Stimulated activated CD8-positive, alpha-beta memory T cell treated with anti-CD3 and anti-CD28 coated beads, Interleukin-4, amount 100 ng/mL, for 4 hours (primary cell): ENCODE measurements at places on chromosomes 7 and 10.

GRCh38 chr7:69078997-69079769, 519.1 kb upstream of the AUTS2 start:
- no peak for DNase-seq

DNA sequence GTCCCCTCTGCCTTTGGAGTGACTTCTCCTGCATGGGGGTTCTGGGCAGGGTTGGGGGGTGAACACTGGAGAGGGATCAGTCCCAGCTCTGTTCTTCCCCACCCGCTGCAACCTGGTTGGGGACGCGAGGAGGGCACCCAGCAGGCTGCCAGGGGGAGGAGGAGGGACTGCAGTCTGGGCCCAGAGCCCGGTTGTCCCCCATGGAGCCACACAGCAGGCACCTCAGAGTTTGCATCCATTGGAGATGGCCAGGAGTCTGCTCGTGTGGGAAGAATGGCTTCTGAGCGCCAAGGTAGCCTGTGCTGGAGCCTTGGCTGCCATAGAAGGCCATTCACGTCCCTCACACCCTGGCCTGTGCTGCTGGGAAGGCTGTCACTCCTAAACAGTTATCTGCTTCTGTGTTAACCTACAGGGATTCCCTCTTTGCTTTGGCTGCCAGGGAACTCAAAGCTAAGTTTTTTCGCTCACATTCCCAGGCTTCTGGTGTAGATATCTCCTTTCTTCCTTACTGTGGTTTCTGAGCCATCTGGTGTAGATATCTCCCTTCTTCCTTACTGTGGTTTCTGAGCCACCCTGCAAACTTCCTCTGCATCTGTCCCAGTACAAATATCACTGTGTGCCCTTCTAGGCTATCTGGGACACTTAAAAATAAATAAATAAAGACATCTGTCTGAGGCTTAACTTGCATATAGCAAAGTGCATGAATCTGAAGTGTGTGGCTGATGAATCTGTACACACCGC, 133.7 kb downstream of the LHPP start:
- DNase-seq, result no peak

GRCh38 chr7:5779141-5779540, 2.3 kb downstream of the RNF216 start:
- DNase-seq, result no peak

- no peak for DNase-seq
Measured at GRCh38 chr7:359226-359765, 69.3 kb downstream of the FOXL3 start.
